ENCODE measurements at places on chromosomes 6 and 20. TPM values are rescaled to one million over a fixed set of nuclear protein-coding genes. Genes with fewer than 3 reads are reported as not detected.

Gene HLA-DPA1
- not detected for polyA plus RNA-seq

Gene DUSP22
- polyA plus RNA-seq = 11.3 TPM

GRCh38 chr20:57514273-57514751 is 10.6 kb downstream of the CTCFL start:
- DNase-seq = peak; percentile 68

DNA sequence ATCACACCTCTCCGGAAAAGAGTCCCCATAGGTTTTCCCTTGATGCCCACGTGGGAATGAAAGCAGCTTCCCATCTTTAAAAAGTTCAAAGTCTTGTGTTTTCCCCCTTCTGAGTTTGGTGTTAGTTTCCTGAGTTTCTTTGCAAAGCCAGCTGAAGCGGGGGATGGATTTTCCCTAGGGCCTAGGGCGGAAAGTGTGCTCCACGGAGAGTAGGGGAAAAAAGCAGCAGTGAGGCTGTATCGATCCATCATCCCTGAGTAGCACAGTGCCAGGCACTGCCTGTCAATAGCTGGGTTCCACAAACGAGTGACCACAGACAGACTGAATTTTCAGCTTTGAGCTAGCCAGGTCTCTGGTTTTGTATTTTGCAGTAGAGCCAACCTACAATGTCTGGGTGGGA is 1.3 kb downstream of the DAAM2 start:
- DNase-seq = no peak

DNA sequence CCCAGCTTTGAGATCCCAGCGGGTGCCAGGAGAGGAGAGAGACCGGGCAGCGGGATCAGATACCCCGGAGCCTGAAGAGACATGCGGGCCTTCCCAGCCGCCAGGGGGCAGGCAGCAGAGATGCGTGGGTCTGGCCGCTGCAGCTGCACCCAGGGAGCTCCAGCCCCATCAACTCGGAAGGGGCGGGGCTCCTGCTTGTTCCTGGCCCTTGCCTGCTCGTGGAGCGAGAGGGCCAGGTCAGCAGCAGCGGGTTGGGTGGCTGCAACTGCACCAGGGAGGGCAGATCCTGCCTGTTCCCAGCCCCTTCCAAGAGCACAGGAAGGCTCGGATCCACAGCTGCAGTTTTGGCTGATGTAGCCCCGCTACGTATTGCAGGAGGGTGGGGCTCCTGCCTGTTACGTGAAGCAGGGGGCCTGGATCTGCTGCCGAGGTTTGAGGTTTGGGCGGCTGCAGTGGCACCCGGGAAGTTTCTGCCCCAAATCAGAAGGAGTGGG is 532.8 kb downstream of the RFPL4B start:
- DNase-seq = no peak

DNA sequence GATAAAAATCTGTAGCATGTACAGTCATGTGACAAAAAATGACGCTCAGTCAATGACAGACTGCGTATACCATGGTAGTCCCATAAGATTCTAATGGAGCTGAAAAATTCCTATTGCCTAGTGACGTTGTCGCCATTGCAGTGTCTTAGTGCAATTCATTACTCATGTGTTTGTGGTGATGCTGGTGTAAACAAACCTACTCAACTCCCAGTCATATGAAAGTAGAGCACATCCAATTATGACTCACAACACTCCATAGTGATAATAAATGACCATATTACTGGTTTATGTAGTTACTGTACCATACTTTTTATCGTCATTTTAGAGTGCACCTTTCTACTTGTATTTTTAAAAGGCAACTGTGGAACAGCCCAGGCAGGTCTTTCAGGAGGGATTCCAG is 45.0 kb downstream of the TFAP2A start:
- DNase-seq = peak; percentile 44

All from A549 (cell line).